ENCODE measurements at places on chromosomes 7 and 10. TPM values are rescaled to one million over a fixed set of nuclear protein-coding genes. Genes with fewer than 3 reads are reported as not detected.

GRCh38 chr7:121266307-121266894, 62.4 kb upstream of the WNT16 start:
- no peak for DNase-seq

GRCh38 chr7:85565276-85565675, 378.4 kb upstream of the SEMA3D start:
- DNase-seq = no peak

SPDYE16 gene
- total RNA-seq = 0.14 TPM

SCD gene
- 22.0 TPM for total RNA-seq

GRCh38 chr10:69914398-69915214, 112.9 kb downstream of the COL13A1 start:
- DNase-seq = peak; percentile 77

NME8 gene
- total RNA-seq = 1.0 TPM

DNA sequence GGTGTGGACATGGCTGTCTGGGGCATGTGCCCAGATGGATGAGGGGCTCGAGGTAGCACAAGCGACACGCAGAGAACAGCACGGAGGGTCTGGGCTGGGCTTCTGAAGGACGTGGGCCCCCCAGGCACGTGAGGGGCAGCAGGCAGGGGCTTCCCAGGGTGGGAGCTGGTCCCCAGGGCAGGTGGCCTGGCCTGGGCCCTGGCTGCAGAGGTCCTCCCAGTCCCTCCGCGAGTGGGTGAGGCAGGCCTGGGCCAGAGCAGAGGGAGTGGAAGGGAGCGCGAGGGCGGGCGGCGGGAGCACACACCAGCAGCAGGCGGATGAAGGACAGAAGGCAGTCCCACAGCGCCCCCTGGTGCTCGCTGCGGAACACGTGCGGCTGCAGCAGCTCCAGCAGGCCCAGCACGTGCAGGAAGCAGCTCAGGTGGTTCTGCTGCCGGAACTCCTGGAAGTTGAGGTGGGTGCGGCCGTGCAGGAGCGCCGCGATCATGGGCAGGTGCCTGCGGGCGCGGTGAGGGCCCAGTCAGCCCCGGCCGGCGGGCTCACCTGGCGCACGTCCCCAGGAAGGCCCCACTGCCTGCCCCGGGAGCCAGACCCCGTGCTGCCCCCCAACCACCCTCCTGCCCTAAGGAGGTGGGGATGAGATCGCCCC, 14.7 kb upstream of the MICALL2 start:
- DNase-seq = peak; percentile 77

RASSF4 gene
- total RNA-seq = 17.9 TPM
